RWPE2 (cell line): ENCODE measurements at places on chromosomes 7 and 10.

DNA sequence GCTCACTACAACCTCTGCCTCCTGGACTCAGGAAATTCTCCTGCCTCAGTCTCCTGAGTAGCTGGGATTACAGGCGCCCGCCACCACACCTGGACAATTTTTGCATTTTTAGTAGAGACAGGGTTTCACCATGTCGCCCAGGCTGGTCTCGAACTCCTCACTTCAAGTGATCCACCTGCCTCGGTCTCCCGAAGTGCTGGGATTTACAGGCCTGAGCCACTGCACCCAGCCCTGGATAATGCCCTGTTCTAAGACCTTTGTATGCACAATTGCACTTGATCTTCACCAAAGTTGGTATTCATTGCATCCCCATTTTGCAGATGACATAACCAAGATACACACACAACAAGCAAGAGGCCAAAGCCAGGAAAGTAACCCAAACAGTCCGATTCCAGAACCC lies 97.7 kb upstream of the CARD11 start:
- DNase-seq = peak; percentile 6

GRCh38 chr10:70055550-70055949 lies 2.9 kb downstream of the MACROH2A2 start:
- no peak for DNase-seq

GRCh38 chr7:144784943-144785342 lies 50.9 kb downstream of the TPK1 start:
- no peak for DNase-seq

- no peak for DNase-seq
Observed at GRCh38 chr7:140039066-140039465, 23.7 kb downstream of the PARP12 start.

GRCh38 chr7:51325908-51326307 lies 9.3 kb upstream of the COBL start:
- no peak for DNase-seq

DNA sequence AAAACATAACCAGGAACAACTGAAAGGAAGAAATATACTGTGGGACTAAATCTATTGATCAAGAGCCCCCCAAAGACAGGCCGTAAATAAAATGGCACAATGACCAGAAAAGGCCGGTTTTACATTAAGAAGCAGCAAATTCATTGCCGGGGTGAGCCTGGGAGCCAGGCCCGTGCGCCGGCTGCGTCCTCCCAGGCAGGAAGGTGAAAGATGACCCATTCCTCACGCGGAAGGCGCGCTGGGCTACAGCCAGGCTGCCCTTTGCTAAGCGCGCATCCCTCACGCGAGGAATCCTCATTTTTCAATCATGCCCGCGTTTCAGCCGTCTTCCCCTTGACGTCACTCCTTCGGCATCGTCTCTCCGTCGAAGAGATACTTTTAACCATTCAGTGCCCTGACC lies 47.6 kb upstream of the MGMT start:
- DNase-seq = no peak

DNA sequence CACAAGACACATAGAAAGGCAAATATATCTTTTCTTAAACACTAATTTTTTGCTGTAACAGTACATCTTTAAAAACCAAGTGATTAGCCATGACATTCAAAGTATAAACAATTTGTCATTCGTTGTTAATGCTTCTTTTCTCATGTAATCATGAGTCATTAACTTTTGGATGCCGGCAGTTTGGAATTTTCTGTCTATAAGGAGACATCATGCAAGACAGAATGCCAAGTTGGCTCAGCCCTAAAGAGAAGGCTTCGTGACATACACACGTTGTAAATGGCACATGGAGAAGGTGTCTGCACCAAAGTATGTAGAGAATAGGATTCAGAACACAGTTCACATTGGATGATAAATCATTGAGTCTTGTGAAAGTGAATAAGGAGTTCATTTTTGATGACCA lies 35.9 kb downstream of the CCDC3 start:
- no peak for DNase-seq

GRCh38 chr7:83413424-83413823 lies 235.5 kb downstream of the SEMA3E start:
- DNase-seq = no peak

- no peak for DNase-seq
Observed at GRCh38 chr7:44103923-44104859, at the start of gene AEBP1. Gene AEBP1 (plus strand): TSS chr7:44104345. CDS start chr7:44104666, 321 bp downstream.

- no peak for DNase-seq
Observed at GRCh38 chr7:114415064-114415989, 712 bp downstream of the FOXP2 start.

GRCh38 chr10:103592186-103593021 lies 98.9 kb downstream of the NEURL1 start:
- no peak for DNase-seq

- no peak for DNase-seq
Observed at GRCh38 chr10:108782411-108782810, 1140.9 kb downstream of the XPNPEP1 start.

GRCh38 chr10:88108115-88108610 lies 244.7 kb downstream of the PTEN start:
- no peak for DNase-seq

DNA sequence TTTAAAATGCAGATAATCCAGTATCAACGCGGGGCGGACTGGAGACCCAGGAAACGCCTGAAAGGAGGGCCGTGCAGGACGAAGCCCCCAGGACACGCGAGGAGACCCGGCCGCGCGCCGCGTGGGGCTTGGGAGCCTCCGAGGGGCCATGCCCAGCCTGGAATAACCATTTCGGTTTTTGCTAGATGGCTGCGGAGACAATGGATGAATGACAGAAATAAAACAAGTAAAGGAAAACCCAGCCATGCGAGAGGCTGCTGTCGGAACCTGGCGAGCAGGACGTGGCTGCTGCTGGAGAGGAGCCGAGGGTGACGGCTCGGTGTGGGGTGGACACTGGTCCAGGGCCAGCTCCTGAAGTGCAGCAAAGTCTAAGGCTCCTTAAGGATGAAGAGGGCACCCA lies 227.2 kb upstream of the ADARB2 start:
- DNase-seq = no peak
